ENCODE measurements at places on chromosomes 7 and 10.

DNA sequence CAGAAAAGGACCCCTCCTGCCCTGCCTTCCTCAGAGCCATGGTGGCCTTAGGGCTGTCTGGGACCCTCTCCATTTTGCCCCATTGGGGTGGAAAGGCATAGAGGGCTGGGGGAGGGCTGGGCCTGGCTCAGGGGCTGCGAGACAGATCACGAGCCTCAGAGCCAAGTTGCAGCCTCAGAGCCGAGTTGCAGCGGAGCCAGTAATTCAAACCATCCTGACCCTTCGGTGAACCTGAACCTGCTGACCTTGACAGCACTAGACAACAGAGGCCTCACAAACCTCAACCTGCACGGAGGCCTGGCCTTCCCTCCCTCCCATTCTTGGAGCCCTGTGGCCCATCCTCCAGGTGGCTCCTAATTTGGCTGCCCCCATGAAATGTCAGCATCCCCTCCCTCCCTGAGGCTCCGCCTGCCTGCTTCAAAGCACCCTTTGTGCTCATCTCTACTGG, 45.4 kb downstream of the PAX2 start:
- peaks cover 87% of the 10 kb centered on the region for H3K27me3 ChIP-seq
- no peaks in the 10 kb centered on the region for H3K36me3 ChIP-seq
- no peak overlapping the region for H3K4me3 ChIP-seq
- DNase-seq = no peak
- H3K27ac ChIP-seq = no peak overlapping the region
- no peaks in the 10 kb centered on the region for H3K4me1 ChIP-seq

GRCh38 chr10:73865459-73866442, 8.6 kb downstream of the CAMK2G start:
- no peaks in the 10 kb centered on the region for H3K27me3 ChIP-seq
- H3K36me3 ChIP-seq = peaks cover 78% of the 10 kb centered on the region
- no peak overlapping the region for H3K4me3 ChIP-seq
- peaks cover 29% of the 10 kb centered on the region for H3K4me1 ChIP-seq
- no peak for DNase-seq

- H3K36me3 ChIP-seq = no peaks in the 10 kb centered on the region
- H3K27me3 ChIP-seq = no peaks in the 10 kb centered on the region
- H3K27ac ChIP-seq = peak overlapping the region; percentile 73
- H3K4me1 ChIP-seq = peaks cover 51% of the 10 kb centered on the region
- H3K4me3 ChIP-seq = no peak overlapping the region
- peak; percentile 92 for DNase-seq
These were observed 21.8 kb downstream of the PWWP2B start for GRCh38 chr10:132418527-132419416.

- peaks cover 68% of the 10 kb centered on the region for H3K4me1 ChIP-seq
- H3K36me3 ChIP-seq = 0 out of 2 replicates have a peak, but pooled peaks cover 6% of the 10 kb centered on the region
- H3K27ac ChIP-seq = peak overlapping the region; percentile 80
- peak; percentile 80 for DNase-seq
- H3K4me3 ChIP-seq = no peak overlapping the region
These were observed 44.4 kb downstream of the MYPN start for GRCh38 chr10:68153473-68154210.

DNA sequence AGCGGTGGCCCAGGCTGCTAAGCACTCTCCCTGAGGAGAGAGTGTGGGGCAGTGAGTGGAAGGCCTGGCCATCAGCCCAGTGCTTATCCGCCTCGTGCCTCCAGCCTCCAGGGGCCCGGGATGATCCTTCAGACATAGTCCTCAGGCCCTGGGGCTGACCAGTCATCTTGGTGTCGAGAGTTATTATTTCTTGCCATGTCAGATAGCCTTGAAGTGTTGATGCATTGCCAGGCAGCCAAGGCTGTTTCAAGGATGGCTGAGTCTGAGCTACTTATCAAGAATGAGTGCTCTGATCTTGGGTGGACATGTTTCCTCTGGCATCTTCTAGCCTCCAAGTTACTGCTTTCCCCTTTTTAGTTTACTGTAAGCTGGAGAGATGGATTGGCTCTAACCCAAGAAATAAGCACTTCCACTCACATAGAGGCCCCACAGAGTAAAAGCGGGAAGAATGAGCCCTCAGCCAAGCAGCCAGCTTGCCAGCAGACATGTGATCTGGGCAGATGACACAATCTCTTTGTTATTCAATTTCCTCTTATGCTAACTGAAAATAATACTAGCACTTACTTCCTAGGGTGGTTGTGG, 136.5 kb upstream of the NAMPT start:
- H3K27me3 ChIP-seq = no peaks in the 10 kb centered on the region
- DNase-seq = no peak
- peaks cover 67% of the 10 kb centered on the region for H3K4me1 ChIP-seq
- no peak overlapping the region for H3K4me3 ChIP-seq
- H3K36me3 ChIP-seq = no peaks in the 10 kb centered on the region
- H3K27ac ChIP-seq = no peak overlapping the region

All from PC-9 (cell line).